H1 (cell line): ENCODE measurements at places on chromosomes 2 and 18. TPM values are rescaled to one million over a fixed set of nuclear protein-coding genes. Genes with fewer than 3 reads are reported as not detected.

GRCh38 chr18:388200-388599 is 112.3 kb downstream of the COLEC12 start:
- DNase-seq = no peak

DNA sequence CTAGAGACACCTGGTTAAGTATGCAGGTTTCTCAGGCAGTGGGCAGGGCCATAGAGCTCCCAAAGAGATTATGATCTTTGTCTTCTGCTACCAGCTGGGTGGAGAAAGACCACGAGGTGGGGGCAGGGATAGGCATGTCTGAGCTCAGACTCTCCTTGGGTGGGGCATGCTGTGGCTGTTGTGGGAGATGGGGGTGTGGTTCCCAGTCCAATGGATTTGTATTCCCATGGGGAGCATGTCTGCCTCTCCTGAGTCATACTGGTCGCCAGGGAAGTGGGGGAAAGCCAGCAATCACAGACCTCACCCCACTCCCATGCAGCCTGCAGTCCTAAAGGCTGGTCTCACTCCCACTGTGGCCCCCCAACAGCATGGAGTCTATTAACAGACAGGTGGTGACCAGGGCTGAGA is 31.4 kb upstream of the RHOB start:
- no peak for DNase-seq

Gene CYP1B1
- total RNA-seq = 4.7 and 5.7 TPM in 2 replicates

- DNase-seq = no peak
These were observed 96.2 kb downstream of the CABLES1 start for GRCh38 chr18:23231340-23232021.

DNA sequence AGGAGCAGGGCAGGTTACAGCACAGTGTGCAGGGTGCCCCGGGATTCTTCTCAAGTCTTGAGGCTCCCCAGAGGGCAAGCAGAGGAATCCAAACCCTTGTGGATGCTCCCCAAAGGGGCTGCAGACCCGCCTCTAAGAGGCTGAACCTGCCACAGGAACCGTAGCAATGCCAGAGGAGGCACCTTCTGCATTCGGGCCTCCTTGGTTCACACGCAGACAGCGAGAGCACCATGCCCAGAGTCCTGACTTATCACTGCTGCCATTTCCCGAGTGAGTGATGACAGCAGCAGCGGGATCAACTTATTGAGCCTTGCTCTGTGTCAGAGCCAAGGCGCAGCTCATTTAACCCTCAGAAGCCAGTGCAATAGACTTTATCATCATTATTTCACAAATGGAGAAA is 203.5 kb downstream of the CTIF start:
- no peak for DNase-seq
